ENCODE measurements at places on chromosomes 12 and 14.

DNA sequence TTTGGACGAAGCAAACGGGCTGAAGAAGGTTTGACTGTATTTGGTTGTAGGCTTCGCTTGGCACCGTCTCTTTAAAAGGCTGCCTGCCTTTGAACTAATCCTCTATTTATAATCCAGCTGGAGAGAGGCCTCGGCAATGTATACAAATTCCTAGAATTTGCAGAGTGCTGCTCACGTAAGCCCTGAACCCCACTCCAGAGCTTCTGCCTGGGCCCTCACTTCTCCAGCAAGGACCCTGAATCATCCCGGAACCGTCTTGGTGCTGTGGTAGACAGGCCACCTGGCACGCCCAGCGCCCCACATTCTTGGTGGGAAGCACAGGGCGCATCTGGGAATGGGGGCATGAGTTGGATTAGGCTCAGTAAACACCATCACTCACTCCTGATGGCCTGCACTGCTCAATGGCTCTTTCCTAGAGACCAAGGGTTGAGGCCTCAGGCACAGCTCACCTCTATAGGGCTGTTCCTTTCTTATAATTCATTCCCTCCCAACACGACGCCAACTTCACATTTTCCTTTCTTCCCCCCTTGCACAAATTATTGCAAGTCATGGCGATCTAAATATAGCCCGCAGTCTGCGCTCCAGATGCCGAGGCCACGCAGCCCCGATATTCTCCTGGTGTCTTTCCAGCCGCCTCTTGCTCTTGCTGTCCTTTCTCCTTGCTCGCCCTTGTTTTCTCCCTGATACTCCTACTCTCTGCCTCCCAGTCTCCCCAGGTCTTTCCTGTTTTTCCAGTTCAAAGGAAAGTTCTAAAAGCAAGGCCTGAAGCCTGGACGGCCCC, 141.0 kb downstream of the ZFP36L1 start:
- DNase-seq: no peak

DNA sequence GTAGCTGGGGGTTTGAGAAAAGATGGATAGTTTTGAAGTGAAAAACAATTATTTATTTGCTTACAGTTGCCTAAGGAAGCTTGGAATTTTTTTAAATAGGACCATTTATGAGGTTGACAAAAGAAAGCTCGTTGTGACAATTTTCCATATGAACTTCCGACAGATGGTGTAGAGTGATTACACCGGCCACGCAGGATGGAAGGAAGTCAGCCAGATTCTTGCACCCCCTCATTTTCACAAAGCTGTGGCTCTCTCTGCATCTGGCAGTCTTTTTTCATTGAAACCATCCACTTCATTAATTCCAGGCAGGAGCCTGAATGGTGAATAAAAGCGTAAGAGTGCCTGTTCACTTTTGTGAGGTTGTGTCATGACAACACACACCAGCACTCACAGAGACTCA, 1284.1 kb downstream of the AACS start:
- DNase-seq: no peak

DNA sequence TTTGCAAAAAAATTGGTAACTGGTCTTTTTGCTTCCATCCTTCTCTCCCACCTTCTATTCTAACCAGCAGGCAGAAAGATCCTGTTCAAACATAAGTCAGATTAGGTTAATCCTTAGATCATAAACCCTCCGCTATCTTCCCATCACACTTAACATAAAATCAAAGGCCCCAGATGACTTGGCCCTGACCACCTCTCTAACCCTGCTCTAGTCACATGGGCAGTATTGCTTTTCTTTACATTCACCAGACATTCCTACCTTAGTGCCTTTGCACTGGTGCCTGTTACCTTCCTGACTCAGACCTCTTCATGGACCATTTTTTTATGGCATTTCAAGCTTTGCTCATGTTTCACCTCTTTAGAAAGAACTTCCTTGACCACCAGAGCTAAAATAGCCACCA, 83.5 kb downstream of the NTF3 start:
- no peak for DNase-seq

- no peak for DNase-seq
Observed at GRCh38 chr14:68553311-68553710, 239.6 kb downstream of the ZFP36L1 start.

DNA sequence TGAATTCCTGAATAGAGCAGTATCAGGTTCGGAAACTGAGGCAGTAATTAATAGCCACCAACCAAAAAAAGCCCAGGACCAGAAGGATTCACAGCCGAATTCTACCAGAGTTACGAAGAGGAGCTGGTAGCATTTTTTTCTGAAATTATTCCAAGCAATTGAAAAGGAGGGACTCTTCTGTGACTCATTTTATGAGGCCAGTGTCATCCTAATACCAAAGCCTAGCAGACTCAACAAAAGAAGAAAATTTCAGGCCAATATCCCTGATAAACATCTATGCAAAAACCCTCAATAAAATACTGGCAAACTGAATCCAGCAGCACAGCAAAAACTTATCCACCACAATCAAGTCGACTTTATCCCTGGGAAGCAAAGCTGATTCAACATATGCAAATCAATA, 202.3 kb upstream of the SLC16A7 start:
- no peak for DNase-seq

DNA sequence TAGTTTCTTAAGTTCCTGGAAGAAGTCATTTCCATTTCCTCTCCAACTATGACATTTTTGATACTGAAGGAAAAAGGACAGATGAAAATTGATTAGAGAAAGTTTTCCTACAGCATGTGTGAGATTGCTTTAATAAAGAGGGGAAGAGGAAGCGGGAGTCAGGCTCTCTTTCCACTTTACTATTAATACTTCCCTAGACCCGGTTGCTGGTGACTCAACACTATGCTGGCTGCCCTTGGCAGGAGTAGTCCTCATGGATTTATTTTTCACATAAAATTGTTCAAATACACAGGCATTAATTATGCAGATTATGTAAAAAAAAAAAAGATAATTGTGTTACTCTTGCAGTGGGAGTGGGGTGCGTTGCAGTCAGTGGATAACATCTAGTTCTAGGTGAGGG, 293.4 kb downstream of the EGLN3 start:
- DNase-seq: no peak

DNA sequence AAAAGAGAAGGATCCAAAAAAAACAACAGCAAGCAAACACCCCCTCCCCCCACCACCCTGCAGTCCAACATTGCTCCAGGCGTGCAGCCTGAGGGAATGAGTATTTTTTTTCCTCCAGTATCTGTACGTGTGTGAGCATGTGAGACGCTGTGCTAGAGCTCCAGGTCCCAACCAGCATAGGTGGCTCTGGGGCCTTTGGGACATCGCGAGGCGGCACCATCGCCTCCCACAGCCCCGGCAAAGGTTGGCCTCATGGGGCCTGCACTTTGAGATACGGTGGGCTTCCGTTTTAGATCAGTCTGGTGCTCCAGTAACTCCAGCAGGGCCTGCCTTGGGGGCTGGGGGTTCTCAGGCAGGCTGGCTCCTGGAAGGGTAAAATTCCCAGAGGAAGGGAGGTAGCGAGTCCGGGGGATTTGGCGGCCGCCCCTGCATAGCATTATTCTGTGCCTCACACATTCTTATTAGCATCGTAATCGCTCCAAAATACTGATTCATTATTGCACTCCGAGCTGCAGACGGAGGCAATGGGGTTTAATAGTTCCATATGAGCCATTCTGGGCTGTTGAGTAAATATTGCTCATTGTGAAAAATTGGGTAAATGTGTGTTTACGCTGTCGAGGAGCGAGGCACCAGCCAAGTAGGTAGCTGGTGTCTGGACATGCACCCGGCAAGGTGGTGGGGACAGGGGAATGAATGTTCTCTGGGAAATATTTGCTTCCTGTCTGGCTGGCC, 143.1 kb upstream of the MYL2 start:
- no peak for DNase-seq

- DNase-seq: peak; percentile 39
Observed at GRCh38 chr12:121804417-121805111, 755 bp downstream of the SETD1B start.

GRCh38 chr12:68119724-68120211, 39.8 kb downstream of the IFNG start:
- no peak for DNase-seq

- DNase-seq: no peak
Observed at GRCh38 chr14:94196057-94196456, 21.9 kb downstream of the PPP4R4 start.

DNA sequence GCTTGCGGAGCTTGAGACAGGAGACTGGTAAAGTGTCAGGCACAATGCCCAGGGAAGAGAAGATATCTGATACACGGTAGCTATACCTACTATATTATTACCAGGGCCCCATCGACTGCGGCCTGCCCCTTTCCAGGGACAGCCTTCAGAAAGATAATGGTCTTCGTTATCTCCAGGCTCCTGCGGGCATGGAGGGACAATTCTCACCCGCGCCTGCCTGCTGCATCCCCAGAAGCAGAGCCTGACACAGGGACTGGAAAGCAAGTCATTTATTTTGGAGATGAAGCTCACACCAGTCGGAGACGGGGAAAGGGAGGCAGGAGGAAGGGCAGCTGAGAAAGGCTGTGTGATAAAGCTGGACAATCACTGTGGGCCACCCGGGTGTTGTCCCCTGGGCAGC, 67.9 kb upstream of the FAM222A start:
- no peak for DNase-seq

DNA sequence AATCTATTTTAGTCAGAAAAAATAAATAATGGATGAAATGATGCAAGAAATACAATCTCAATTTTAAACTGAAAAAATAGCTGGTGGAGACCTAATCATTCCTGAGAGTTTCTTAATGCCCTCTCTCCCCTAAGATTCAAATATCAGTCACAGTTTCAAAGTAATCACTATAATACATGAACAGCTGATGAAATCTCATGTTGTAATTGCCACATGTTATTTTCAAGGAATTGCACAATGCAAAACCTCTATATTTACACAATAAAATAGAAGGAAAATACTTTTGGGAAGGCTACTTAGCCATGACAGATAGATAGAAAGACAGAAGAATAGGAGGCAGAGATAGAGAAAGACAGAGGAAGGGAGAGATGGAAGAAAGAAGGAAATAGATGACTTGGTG, 18.2 kb downstream of the IFNG-AS1 start:
- no peak for DNase-seq

DNA sequence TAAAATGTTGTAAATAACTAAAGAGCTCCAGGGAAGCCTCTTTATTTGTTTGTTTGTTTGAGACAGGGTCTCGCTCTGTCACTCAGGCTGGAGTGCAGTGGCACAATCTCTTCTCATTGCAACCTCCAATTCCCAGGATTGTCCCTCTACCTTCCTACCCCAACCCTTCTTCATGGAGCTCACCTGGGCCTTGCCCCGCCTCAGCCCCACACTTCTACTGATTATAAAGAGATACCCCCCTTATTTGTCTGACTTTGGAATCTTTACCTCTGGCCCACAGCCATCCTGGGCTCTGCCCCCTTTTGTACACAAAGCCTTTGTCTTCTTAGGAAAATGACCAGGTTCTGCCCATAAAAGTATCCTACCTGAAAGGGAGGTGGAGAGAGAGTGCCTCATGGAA, 9.1 kb upstream of the BLTP3B start:
- DNase-seq: no peak

DNA sequence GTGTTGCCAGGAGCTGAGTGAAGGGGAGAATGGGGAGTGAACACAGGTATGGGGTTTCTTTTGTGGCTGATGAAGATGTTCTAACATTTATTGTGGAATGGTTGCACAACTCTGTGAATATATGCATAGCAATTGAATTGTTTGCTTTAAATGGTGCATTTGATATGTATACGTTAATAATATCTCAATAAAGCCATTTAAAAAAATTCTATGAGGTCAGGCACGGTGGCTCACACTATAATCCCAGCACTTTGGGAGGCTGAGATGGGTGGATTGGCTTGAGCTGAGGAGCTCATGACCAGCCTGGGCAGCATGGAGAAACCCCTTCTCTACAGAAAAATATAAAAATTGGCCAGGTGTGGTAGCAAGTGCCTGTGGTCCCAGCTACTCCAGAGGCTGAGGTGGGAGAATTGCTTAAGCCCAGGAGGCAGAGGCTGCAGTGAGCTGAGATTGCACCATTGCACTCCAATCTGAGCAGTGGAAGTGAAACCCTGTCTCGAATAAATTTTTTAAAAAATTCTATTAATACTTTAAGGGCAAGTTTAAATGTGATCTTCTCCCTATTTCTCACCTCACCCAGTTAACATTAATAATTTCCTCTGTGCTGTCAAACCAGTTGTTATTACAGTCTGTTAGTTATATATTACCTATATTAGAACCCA, 65.3 kb downstream of the DENND5B start:
- DNase-seq: no peak

- no peak for DNase-seq
Observed at GRCh38 chr14:52874389-52874788, 76.5 kb downstream of the FERMT2 start.

- no peak for DNase-seq
Observed at GRCh38 chr14:74913393-74913910, 9.6 kb downstream of the RPS6KL1 start.

GRCh38 chr12:71599210-71599609, 64.4 kb downstream of the ZFC3H1 start:
- DNase-seq: no peak

- no peak for DNase-seq
Observed at GRCh38 chr14:66295386-66295785, 190.8 kb upstream of the CCDC196 start.

- no peak for DNase-seq
Observed at GRCh38 chr12:53338916-53339315, 2.8 kb upstream of the SP7 start.

DNA sequence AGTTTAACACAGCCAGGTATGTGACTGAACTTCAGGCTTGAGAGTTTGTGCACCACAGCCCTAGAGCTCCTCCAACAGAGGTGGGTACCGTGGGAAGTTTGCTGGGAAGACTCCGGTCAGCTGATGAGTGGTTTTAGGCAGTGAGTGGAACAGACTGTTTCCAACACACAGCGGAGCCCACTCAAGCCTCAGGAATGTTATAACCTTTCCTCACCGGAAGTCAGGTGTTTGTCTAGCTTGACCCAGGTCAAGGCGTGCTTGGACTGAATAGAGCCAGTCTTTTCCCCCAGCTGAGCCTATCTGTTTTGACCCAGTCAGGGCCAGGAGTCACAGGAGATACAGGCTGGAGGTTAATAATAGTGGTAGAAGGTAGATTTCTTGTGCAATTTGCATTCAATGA, 138.4 kb upstream of the PARP11 start:
- peak; percentile 74 for DNase-seq

GRCh38 chr12:90627180-90627896, 327.6 kb downstream of the CCER1 start:
- no peak for DNase-seq

DNA sequence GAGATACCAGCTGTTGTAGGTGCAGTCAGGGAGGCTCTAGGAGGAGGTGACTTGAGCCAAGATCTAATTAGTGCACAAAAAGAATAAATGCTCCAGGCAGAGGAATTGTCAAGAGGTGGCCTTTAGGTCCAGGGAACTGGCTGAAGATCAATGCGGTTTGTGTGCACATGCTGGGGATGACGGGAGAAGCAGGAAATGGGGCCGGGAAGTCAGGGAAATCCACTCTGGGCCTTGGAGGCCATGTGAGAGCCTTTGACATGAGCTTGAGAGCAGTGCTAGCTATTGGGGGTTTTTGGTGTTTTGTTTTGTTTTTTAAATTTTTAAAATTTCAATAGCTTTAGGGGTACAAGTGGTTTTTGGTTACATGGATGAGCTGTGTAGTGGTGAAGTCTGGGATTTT, 67.4 kb downstream of the MVK start:
- DNase-seq: no peak
